ENCODE measurements at places on chromosomes 11 and 22.

DNA sequence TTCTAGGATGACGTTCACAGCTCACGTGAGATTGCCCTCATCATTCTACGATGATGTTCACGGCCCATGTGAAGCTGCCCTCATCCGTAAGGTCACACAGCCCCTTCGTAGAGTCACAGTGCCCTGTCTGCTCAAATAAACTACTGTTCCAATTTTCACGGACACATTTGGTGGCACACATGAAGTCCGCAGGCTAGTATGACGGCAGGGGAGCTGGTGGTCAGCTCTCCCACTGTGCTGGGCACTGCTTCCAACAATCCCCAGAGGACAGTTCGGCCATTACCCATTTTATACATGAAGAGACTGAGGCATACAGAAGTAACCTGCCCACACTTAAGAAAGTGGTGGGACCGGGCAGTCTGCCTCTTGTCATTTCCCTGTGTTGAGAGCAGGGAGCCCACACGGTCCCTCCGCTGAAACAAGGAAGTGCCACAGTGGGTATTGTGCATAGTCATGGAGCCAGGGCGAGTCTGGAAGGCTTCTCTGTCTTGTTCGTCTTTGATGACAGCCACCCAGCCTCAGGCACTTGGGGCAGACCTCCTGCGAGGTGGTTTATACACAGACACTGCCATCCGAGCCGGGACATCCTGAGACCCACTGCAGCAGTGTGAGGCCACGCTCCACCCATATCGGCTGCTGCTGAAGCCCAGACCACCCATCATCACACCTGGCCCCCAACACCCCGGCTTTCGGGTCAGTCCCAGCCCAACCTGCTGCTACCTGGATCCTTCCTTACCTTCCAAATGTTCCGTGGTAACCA is 114.3 kb downstream of the PHF21B start:
- DNase-seq = no peak

DNA sequence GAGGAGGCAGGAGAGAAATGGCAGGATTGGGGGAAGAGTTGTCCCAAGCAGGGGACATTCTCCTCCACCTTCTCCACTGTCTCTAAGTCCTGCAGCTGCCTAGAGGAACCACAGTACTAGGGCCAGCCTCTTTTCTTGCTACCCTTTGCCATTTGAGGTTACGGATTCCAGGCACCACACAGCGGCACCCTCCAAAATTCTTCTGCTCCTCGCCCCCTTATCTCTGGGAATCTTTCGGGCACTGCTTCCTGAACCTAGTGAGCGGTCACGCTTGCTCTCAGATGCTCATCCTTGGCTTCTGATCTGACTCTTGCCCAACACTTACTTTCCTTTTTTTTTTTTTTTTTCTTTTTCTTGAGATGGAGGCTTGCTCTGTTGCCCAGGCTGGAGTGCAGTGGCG is 26.6 kb upstream of the XBP1 start:
- no peak for DNase-seq

- DNase-seq = no peak
Observed at GRCh38 chr22:47000888-47001287, 238.4 kb downstream of the TBC1D22A start.

- no peak for DNase-seq
Observed at GRCh38 chr22:42632096-42632495, 8.3 kb downstream of the ATP5MGL start.

- DNase-seq = no peak
Observed at GRCh38 chr11:89436071-89436470, 55.1 kb downstream of the NOX4 start.

GRCh38 chr11:117097389-117098268 is 599 bp downstream of the SIK3 start:
- peak; percentile 15 for DNase-seq

DNA sequence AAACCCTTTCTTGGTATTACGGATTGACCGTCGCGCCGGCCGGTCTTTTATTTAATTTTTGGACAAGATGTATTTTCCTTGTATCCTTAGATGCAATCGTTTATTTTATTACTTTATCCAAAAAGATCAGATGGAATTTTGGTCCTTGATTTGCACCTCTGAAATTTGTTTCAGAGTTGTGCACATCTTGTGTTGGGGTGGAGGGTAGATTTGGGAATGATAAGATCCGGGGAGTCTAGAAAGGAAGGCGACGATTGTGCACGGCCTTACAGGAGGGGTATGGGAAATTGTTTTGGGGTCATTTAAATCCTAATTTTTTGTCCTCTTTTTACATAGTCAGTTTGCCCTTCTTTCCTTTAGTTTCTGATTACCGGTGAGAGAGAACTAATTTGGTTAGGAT is 1.4 kb downstream of the KDM2A start:
- no peak for DNase-seq

DNA sequence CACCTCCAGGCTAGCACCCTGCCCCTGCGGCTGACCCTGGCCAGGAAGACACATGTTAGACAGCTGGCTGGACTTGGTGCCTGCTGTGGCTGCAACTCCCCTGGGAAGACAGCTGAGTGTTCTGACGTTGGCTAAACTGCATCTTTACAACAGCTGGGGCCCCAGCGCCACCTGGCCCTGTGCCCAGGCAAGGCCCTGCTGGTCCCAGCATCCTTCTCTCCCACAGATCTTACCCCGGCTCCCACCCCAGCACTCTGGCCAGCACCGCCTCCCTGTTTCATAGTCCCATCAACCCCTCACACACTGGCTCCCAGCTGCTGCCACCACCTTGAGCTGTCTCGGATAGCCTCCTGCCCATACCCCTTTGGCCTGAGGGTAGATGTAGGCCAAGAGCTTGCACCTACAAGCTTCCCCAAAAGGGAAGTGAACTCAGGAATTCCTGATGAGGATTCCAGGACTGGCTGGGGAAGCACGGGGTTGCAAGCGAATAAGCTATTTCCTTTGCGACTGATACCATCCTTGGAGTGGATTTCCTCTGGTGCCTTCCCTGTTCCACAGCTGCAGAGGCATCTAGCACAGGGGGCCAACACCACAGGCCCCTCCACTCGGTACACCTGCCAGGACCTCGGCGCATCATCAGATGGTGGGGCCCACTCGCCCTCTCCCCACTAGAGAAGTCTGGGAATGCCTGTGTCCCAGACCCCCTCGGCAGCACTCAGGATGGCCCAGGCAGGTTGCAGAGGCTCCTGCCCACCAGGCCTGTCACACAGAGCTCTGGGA is 28.5 kb downstream of the RSPH14 start:
- no peak for DNase-seq

DNA sequence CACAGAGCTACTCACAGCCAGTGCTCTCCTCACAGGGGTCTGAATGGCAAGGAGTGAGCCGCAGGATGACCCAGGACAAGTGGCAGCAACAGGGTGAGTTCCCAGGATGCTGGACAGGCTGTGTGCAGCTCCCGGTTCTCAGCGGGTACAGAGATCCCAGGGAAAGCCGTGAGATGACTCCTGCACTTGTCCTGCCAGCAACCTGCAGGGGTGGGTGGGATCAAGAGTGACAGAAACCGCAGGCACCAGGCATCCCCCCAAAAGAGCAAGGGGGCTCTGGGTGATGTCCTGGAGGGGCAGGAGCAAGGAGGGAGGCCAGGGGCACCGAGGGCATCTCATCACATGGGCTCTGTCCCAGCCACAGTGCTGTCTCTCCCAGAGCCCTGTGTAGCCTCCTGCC is 15.9 kb upstream of the PRODH start:
- DNase-seq = no peak

DNA sequence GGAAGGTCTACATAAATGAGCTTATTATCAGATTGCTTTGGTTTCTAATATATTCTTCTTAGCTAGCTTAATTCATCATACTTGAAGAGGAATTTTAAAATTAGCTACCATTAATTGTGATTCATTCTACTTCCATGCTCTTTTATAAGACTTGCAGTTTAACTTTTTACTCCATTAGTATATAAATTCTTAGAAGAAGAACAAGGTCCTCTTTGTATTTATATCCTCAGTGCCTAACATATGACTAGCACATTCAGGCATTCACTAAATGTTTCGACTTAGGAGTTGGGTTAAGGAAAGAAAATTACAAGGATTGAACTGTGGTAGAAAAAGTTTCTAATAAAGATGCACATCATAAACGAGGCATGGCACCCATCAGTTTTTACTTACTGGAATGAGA is 1135.5 kb downstream of the JRKL start:
- no peak for DNase-seq

GRCh38 chr22:28198692-28199091 is 279.6 kb upstream of the PITPNB start:
- DNase-seq = no peak

DNA sequence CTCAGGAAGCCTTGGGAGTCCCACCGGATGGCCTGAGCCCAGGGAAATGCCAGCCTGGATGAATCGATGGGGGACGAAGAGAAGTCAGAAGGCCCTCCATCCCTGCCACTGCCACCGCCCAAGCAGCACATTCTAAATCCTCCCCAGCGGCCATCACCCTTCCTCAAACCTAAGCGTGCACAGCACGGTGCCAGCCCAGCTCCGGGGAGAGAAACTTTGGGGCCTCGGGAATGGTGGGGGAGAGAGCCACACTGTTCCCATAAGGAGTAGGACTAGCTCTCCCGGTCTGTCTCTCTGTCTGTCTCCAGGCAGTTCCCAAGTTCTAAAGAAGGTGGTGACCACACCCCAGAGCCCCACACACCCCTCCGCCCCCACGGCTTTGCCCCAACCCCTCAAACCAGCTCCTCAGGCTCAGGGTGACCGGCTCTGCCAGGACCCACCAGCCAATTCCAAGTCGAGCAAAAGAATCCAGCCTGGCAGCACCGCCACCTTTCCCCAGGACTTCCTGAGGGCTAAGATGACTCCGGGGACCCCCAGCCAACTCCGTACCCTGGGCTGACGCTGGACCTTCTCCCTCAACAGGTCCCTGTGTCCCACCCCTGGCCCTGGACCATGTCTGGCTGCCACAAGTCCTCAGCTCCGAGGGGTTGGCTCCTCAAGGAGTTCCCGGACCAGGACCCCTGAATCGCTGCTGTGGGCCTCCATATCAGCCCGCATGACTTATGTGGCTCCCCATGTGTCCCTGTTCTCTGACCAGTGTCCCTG is 2.7 kb downstream of the AHNAK start:
- no peak for DNase-seq

DNA sequence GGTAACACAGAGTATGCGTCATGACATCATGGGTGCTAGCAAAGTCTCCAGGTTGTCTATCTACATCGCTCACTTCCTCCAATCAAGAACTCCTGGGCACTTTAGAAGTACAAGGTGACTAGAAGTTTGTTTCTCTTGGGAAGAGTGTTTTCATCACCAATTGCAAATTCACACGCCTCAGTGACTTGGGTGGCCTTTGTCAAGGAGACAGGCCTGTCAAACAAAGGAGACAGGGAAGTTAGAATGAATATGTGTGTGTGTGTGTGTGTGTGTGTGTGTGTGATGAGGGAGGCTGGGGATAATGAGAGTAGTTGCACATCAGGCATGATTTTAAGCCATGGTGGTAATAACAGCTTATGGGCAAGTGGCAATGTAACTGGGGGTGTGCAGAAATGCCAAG is 953.2 kb downstream of the OPCML start:
- no peak for DNase-seq

DNA sequence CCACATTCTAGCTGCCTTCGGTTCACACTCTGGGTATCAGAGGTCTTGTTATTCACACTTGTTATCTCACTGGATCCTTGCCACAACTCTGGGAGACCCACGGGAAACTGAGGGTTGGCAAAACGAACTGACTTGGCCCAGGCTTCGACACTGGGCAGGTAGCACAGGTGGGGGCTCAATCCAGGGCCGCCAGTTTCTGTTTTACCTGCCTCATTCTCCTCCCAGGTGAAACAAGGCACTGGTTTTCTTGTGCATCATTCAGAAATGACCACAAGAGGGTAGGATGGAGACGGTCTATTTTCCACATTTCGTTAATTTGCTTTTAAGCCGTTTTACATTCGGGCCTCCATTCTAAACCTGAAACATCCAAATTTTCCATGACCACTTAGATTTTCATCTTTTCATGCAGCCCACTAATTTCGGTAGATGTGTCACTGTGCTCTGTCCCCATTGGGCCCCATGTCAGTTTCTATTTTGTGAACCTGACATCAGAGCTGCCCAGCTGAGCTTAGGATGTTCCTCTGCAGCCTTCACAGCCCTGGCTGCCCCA is 108.1 kb downstream of the KIAA1671 start:
- no peak for DNase-seq

GRCh38 chr11:23288003-23288783 is 427.9 kb upstream of the CCDC179 start:
- DNase-seq = no peak
